Stimulated activated CD8-positive, alpha-beta memory T cell treated with anti-CD3 and anti-CD28 coated beads, Interleukin-15, amount 100 ng/mL, for 48 hours (primary cell): ENCODE measurements at places on chromosomes 5 and 9.

GRCh38 chr5:38330207-38330606 is 71.8 kb downstream of the EGFLAM start:
- no peak for DNase-seq

- DNase-seq = no peak
Measured at GRCh38 chr9:89777544-89777943, 172.7 kb downstream of the GADD45G start.

DNA sequence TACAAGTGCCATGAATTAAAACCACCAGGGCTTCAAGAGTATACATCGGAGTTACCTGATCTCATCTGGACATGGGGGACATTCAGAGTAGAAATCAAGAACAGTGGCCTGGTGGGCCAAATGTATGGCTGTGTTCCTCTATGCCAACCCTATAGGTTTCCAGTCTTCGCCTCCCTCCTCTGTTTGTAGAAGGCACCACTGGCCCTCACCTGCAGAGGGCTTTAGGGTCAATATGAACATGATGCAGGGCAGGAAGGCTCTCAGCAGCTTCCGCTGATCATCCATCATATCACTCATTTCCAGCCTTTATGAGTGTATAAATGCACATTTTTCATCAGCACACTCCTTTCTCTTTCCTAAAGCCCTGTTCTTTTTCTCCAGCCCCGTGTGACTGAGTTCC is 555.5 kb upstream of the BRINP1 start:
- DNase-seq = no peak

GRCh38 chr5:2758632-2759031 is 7.2 kb upstream of the IRX2 start:
- DNase-seq = no peak

DNA sequence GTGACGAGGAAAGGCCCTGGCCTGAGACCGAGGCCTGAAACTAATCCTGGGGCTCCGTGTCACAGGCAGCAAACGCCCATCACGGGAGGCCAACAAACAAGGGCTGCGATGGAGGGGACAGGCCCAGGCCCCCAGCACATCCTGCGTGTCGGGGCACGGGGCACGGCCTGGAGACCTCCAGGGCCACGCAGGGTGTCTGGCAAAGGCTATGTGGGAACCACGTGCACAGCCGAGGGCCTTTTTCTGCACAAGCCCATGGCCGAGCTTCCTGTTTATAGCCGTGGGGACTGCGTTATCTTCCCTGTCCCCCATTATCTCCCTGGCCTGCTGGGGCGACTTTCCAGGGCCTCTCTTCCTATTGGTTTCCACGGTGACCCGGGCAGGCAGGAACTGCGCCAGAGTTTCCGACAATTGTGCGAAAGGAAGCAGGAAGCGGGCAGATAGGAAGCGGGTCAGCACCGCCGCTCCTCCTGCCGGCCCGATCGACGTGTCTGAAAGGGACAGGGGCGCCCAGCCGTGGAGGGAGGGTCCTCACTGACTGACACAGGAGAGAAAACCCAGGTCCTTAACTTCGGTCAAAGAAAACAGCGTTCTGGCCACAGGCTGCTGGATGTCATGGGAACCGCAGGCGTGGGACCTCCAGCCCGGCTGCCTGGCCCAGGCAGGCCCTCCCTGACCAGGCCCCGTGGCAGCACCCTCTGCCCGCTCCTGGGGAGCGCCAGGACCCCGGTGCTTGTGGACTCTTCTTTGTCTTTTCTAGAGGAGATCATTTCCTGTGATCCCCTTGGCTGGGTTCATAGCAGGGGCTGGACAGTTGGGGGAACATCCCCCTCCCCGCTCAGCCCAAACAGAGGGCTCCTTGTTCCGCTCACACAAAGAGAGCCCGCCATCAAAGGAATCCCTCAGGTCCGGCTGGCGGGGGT is 29.1 kb upstream of the SEC16A start:
- DNase-seq = no peak

GRCh38 chr9:107360098-107360497 is 77.0 kb downstream of the RAD23B start:
- DNase-seq = no peak

- no peak for DNase-seq
Measured at GRCh38 chr5:166354332-166354731, 1937.1 kb upstream of the WWC1 start.

GRCh38 chr5:139108063-139108824 is 89.9 kb downstream of the SIL1 start:
- DNase-seq = no peak

DNA sequence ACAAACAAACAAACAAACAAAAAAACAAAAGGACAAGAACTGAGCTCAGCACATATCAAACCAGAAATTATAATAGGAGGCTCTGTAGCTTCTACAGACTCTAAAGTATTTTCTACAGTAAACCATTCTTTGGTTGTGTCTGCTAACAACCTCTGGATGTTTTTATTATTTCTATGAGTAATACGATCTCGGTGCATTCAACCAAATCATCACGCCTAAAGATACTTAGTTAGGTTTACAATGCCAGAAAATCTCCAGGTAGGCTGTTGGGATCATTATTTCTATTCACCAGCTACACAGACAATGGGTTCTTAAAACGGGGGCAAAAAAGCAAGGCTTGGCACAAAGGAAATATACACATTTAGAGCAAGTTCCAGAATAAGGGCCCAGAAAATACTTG is 41.6 kb upstream of the ALDOB start:
- DNase-seq = no peak

GRCh38 chr5:99814321-99815063 is 720.7 kb upstream of the FAM174A start:
- no peak for DNase-seq

DNA sequence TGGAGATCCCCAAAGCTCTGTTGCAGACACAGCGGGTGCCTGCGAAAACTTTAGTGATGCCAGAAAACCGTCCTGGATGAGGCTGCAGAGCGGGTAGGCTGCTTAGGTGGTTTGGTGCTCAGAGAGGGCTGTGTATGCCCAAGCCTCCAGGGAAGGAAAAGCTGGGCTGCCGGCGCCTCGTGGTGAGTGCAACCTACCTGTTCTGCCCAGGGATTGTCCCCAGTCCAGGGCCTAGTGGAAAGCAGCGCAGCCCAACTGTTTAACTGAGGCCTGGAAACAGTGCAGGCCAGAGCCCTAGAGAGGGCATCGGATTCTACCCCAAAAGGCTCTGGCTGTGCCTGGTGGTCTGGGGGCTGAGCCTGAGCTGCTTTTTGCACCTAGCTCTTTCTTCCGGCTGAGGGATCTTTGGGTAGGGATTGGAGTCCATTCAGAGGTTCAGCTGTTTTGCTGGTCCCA is 2.8 kb downstream of the LMX1B start:
- no peak for DNase-seq

GRCh38 chr9:20940447-20941173 is 90.8 kb downstream of the HACD4 start:
- no peak for DNase-seq

DNA sequence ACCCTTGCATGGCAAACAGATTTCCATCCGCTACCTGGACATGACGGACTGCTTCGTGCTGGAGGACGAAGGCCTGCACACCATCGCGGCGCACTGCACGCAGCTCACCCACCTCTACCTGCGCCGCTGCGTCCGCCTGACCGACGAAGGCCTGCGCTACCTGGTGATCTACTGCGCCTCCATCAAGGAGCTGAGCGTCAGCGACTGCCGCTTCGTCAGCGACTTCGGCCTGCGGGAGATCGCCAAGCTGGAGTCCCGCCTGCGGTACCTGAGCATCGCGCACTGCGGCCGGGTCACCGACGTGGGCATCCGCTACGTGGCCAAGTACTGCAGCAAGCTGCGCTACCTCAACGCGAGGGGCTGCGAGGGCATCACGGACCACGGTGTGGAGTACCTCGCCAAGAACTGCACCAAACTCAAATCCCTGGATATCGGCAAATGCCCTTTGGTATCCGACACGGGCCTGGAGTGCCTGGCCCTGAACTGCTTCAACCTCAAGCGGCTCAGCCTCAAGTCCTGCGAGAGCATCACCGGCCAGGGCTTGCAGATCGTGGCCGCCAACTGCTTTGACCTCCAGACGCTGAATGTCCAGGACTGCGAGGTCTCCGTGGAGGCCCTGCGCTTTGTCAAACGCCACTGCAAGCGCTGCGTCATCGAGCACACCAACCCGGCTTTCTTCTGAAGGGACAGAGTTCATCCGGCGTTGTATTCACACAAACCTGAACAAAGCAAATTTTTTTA is 242.9 kb downstream of the MARCHF11 start:
- no peak for DNase-seq

DNA sequence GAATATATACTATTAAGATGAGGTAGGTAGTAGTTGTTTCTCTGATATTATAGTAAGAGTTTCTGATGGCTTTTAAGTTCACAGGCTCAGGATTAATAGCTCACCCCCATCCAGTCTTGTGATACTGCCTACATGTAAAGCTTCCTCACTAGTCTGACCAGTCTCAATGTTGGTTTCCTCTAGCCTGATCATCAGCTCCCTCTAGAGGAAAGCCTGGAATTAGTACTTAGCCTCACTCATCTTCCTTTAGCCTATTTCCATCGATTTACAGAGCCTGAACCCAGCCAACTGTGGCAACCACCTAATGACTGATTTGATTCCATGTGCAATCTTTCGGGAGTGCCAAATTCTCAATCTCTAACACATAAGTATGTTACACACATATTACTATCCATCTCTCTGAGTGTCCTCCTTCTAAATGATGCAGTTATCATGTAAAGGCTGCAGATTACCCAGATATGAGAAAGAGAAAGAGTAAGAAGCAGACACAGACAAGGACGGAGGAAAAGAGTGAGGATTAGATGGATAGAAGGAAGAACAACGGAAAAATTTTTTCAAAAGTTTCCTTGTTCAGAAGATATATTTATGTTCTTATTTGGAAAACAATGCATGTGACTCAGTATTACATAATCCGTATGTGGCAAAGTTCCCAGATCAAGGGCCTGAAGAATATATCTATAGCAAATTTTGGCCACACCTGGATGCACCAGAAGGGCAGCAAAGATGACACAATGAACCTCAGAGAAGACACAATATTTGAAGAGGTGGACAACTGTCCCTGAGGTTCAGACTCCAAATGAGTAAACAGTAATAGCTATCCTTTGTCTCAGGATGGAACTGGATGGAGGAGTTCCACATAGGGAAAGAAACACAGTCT is 333.7 kb downstream of the ELAVL2 start:
- DNase-seq = no peak

DNA sequence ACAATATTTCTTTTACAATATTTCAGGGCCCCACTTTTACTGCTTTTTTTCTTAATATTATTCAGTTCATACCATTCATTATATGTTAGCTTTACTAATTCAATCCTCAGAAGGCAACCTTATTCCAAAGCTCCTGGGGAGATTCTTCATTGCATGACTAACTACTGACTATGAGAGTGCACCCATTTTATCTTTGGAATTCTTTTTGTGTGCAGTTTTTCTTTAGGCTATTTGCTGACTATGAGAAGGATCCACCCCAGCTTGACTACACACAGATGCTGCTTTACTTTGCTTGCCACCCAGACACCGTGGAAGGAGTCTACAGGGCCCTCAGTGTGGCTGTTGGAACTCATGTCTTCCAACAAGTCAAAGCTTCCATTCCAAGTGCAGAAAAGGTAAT is 56.9 kb upstream of the IL7R start:
- DNase-seq = no peak

DNA sequence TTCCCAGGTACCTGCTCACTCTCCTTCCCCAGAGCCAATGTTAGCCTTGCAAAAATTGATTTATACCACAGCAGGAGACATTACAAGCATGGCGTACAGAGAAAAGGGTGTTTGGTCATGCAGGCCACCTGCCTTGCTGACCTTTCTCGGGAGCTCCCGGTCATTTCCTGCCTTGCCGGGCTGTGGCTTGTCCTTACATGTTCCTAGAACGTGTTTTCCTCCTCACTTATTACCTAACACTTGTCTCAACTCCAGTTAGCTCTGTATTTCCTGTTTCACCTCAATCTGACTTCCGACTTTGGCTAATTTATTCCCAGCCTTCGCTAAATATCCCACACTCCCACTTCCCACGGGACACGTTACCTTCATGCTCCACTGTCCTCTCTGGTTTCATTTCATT is 282.5 kb downstream of the ICE1 start:
- no peak for DNase-seq

GRCh38 chr9:78015241-78015640 is 16.4 kb downstream of the GNAQ start:
- DNase-seq = no peak

DNA sequence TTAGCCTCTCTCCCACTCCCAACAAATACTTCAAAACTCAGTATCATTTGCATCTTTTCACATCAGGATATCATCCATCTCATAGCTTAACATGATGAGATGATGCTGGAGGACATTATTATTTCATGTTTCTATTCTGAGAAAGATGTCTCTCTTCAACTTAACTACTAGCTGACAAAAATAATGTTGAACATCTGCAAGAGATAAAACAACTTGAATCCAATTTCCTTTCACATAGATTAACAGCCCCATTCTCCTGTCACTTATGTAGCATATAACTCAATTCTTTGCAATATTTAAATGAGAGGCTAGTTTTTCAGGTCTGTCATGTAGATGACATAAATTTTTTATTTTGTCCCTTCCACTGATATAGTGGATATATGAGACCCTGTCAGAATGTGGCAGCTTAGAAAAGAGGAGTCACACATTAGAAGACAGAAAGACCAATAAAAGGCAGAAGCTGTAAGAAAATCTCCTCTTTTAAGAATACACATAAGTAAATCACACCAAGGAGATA is 239.2 kb upstream of the KIF2A start:
- no peak for DNase-seq

DNA sequence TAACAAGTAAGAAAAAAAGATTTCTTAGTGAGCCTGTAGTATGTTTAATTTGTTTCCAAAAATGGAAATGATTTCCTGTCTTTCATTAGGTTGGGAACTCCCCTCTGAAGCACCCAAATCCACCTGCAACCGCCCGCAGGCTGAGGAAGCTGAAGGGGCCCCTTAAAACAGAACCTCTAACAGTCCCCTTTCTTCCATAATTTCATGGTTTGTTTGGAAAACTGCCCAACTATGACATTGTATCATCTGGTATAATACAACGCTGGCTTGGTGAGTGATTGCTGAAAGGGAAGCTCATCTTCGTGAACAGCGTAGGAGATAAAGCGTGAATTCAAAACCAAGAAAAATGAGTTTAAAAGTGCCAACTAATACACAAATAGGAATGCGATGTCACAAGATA is 215.5 kb downstream of the FSTL4 start:
- no peak for DNase-seq

GRCh38 chr5:180389252-180390101 is 36.3 kb upstream of the GFPT2 start:
- DNase-seq = no peak

- DNase-seq = no peak
Measured at GRCh38 chr5:42940853-42941252, 99.3 kb downstream of the ANXA2R start.
